ENCODE measurements at places on chromosomes 11 and 22.

DNA sequence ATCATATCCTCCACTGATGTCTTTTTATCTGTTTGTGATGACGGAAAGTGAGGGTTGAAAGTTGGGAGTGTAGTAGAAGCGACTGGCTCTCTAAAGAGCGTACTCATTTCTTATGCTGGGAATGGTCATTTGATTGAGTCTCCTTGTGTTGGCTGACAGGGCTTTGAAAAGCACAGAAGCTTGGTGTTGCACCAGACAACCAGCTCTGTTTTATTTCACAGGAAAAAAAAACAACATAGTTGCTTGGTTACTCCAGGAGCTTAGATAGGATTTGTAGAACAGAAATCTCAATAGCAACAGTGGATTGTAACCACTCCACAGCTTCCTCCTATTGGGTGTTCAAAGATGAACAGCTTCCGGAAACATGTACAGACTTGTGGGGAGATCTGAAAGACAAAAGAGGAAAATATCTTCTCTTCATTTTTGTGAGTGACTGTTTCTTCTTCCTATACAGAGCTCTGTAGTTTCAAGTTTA, 2.7 kb downstream of the RBM14 start:
- no peak for DNase-seq

GRCh38 chr11:128153697-128154048, 433.7 kb downstream of the ETS1 start:
- DNase-seq: no peak

GRCh38 chr22:27412866-27413445, 388.6 kb downstream of the MN1 start:
- no peak for DNase-seq

GRCh38 chr22:37817705-37818408, 5.3 kb upstream of the GALR3 start:
- DNase-seq: no peak

DNA sequence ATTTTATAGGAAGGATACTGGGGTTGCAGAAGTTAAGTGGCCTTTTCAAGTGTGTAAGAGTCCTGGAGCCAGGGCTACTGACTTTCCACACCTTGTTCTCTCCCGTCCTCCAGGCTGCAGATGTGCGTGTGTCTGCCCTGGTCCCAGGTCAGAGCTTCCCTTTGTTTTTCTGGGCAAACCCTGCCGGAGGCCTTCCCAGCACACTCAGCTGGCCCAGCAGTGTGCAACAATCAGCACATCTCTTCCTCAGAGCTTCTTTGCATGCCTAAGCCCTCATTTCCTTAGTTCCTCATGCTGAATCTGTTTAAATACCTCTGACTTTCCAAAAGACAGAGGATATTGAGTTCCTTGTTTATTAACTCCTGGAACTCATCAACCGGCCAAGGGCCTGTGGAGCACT, 80.6 kb downstream of the KCNJ1 start:
- DNase-seq: no peak

DNA sequence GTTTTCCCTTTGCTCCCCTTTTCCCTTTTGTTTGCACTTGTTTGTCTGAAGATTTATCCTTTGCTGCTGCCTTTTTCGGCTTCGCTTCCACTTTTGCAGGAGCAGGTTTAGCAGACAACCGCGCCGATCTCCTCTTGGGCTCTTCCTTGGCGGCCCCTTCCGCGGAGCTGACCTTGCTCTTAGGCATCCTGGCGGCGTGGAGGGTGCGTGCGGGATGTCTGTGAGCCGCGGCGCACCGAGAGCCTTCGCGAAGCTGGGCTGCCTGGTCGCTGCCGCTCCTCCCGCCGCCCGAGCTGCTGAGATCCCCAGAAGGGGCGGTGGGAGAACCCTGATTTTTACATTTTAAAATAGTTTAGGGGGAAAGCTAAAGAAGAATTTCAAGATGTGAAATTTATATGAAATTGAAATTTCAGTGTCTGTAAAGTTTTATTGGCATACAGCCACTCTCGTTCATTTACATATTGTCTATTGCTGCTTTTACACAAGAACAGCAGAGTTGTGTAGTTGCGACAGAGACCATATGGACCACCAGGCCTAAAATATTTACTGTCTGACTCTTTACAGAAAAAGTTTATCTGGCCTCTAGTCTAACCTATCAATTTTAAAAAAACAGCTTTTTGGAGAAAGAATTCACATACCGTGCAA, 105.2 kb upstream of the RRM1 start:
- DNase-seq: no peak
